ENCODE measurements at places on chromosomes 7 and 10.

DNA sequence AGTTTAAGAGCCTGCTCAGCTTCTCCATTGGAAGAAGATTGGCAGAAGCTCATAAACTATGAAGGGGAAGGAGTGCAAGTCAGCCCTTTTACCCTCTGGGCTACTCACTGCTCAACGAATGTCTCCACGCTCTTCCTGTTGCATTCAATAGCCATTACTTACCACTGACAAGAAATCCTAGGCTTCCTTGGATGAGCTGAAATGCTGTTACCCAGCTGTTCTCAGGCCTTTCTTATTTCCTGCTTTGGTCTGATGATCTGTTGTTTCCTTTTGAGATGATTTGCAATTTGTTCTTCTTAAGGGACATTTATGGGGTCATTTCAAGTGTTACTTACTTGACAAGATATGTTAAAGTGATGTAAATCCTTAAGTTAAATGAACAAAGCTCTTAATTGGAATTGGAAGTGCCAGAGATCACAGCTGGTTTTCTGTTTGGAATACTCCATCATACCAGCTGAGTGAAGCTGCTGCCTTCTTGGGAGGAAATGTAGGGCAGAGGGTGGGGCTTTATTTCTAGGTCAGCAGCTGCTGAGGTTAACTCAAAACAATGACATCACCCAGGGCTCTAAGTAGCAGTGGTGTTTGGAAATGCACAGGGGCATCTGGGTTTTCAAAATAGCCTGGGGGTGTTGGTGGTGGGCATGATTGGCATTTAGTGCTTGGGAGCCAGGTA is 170.0 kb downstream of the PRKCQ start:
- DNase-seq: peak; percentile 31

DNA sequence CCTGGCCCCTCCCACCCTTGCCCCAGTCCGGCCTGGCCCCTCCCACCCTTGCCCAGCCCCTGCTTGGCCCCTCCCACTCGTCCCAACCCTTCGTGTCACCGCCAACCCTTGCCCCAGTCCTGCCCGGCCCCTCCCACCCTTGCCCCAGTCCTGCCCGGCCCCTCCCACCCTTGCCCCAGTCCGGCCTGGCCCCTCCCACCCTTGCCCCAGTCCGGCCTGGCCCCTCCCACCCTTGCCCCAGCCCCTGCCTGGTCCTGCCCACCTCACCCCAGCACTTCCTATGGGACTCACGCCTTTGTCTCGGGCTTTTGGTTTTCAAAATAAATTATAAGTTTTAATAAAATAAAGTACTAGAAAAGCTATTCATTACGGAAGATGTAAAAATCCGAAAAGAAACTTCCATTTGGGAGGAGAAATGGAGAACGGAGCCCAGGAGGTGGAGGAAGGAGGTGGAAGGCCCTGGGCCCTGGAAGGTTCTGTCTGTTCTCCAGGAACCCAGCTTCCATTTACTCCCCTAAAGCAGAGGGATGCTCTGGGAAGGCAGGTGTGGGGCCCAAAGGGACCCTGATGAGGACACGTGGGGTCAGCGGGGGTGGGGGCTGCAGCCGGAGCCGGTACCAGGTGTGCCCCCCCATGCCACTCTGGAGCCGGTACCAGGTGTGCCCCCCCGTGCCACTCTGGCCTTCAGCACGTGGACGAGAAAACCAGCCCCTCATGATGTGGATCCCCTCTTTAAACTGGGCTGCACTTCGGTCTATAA is 52.2 kb downstream of the PWWP2B start:
- no peak for DNase-seq

- DNase-seq: peak; percentile 1
These were observed 7.4 kb upstream of the VIM start for GRCh38 chr10:17220652-17221100.

DNA sequence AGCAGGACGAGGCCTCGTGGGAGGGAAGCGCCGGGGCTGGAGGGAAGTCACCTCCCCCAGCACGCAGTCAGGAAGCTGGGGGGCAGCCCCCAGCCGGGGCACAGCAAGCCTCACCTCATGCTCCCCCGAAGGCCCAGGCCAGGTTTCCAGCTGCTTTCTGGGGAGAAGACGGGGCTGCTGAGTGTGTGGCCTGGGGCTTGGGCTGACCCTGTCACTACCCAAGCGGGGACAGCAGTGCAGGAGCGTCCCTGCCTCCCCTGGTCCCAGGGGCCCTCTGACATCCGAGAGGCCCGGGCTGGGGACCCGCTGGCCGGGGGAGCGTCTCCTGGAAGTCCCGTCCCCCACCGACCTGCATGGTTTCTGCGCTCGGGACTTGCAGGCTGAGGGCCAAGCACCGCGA is 19.7 kb upstream of the NKX6-2 start:
- DNase-seq: no peak

- DNase-seq: no peak
These were observed 22.2 kb downstream of the LANCL2 start for GRCh38 chr7:55387062-55387965.

- no peak for DNase-seq
These were observed 549.0 kb upstream of the LRRN3 start for GRCh38 chr7:110541962-110542361.

GRCh38 chr7:69612981-69613380 is 14.7 kb downstream of the AUTS2 start:
- no peak for DNase-seq

- DNase-seq: no peak
These were observed 5.2 kb downstream of the CHN2 start for GRCh38 chr7:29199776-29200175.

- DNase-seq: no peak
These were observed 2.7 kb upstream of the PGAM2 start for GRCh38 chr7:44068054-44068453.

GRCh38 chr10:53619671-53620070 is 847.1 kb upstream of the MBL2 start:
- no peak for DNase-seq

DNA sequence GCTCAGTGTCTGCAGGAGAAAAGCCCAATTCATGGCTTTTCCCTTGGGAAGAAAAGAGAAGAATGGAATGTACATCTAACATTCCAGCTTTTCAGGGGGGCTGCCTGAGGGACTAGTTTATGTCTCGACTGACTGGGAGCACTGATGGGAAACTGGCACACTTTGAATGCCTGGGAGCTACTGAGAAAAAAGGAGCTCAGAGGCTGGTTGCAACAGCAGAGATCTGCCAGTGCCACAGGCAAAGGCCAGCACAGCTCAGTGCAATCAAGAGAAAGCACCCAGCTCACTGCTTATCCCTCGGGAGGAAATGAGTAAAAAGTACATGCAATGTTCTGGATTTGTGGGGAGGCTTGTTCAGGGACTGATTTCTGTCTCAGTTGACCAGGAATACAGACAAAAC is 226.2 kb downstream of the COBL start:
- DNase-seq: no peak

DNA sequence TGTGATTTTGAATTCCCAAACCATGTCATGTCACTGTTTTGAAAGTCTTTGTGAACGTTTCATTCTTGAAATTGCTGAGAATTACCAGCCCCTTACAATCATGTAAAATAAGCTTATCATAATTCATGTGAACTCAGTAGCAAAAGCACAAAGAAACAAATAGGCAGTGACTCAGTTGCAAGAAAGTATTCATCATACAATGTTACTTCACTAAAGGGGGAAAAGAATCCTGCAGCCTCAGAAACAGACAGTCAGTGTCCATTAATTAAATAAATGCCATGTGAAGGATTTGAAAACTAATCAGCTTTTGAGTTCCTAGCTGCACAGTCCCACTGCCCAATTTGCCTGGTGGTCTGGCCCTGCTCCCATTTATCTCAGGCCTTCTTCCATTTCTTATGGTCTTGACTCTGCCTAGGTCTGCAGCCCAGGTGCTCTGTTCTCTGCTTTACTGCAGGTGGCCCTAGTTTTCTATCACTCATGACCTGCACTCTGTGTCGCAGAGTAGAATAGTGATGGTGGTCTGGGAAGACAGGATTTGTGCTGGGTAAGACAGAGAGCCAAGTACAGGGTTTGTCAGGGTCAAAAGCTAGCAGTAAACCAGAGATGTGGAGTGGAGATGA is 99.7 kb downstream of the PLCE1 start:
- DNase-seq: no peak

DNA sequence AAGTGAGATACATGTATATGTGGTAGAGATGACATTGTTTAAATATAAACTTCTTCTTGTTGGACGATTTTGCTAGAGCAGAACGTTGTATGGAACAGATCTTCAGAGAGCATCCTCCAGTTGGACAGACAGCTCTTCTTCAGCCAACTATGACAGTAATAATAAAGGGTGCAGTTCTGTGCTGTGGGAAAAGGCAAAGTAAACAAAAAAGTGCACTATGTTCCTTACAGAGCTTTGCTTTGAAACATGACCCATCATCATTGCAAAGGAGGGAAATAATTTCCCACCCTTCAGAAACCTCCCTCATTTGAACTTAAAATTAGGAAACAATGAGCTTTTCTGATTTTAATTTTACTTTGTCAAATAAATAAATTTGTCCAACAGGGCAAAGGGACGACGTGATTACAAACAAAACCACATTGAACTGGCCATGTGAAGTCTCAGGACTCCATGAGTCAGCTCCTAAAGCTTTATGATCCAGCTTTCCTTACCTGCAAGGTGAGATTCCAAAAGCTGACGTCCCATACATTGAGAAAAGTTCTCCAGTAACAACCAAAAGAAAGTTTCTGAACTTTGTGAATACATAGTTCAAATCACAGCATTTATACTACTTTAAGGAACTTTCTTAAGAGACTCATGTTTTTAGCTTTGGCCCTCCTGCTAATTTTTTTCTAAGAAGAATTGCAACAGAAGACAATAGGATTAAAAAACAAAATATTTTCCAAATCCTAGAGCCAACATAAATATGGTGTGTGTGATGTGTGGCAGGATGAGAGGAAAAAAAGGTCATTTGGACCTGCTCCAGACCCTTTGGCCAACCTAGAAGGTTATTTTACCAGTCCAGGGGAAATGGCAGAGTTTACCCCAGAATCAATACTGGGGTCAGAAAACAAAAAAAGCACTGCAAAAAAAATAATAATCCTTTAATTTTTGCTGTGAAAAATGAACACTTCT is 565.4 kb upstream of the NRP1 start:
- no peak for DNase-seq

- no peak for DNase-seq
These were observed 14.7 kb downstream of the NODAL start for GRCh38 chr10:70426823-70427222.

GRCh38 chr7:29319719-29320521 is 125.3 kb downstream of the CHN2 start:
- DNase-seq: peak; percentile 70

DNA sequence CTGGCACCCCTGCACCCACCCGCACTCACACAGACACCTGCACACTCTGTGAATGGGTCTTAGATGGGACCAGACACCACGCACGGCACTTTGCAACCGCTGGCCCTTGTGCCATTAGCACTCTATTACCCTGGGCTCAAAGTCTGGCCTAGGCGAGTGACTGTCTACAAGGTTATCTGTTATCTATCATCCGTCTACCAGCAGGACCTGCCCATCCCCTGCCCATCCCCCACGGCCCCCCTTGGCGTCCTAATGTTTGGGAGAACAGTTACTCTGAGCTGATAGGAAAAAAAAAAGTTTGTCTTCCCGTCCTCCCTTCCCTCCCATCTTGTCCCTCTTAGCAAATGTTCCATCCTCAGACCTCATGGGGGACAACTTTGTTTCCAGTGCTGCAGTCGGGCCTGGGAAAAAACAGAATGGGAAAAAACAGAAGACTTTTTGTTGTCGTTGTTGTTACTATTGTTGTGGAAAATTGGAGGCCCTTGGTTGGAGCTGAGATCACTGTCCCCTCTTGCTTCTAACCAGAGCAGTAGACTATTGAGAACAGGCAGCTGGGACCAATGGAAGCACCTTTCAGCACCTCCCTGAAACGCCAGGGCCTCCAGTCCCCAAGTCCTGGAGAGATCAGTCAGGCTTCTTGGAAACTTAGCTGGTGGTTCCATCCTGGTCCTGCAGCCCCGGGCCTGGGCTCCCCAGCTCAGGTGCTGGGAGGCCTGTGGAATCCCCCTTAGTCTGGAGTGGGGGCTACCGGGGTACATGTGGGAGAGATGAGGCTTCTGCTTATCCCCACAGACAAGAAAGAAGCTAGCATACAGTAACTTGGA is 12.2 kb downstream of the UNCX start:
- no peak for DNase-seq

DNA sequence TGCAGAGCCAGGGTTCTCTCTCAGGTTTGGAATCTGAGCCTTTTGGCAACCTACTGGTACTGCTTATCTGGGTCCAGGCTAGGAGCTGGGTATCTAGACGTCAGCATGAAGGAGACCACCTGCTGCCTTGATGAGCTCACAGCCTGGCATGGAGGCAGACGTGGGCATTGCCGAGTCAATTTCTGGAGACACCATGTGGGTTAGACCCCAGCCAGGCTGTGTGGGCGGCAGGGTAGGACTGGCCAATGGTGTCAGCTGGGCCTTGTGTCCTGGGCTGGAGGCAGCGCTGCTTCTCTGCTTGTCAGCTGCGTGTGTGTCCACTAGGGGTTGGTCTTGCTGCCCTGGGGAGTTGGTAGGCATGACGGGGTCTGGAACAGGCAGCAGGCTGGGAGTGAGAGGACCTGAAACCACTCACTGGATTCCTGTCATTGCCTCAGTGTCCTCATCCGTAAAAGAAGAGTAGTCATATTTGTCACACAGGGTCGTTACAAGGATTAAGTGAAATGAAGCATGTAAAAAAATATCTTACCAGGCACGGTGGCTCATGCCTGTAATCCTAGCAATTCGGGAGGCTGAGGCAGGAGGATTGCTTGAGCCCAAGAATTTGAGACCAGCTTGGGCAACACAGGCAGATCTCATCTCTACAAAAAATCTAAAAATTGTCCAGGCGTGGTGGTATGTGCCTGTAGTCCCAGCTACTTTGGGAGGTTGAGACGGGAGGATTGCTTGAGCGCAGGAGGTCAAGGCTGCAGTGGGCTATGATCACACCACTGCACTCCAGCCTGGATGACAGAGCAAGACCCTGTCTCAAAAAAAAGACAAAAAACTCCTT is 31.7 kb upstream of the ANKRD2 start:
- no peak for DNase-seq

GRCh38 chr10:55426138-55426537 is 625.1 kb upstream of the PCDH15 start:
- DNase-seq: no peak

- no peak for DNase-seq
These were observed 12.6 kb downstream of the BLVRA start for GRCh38 chr7:43771128-43771527.

DNA sequence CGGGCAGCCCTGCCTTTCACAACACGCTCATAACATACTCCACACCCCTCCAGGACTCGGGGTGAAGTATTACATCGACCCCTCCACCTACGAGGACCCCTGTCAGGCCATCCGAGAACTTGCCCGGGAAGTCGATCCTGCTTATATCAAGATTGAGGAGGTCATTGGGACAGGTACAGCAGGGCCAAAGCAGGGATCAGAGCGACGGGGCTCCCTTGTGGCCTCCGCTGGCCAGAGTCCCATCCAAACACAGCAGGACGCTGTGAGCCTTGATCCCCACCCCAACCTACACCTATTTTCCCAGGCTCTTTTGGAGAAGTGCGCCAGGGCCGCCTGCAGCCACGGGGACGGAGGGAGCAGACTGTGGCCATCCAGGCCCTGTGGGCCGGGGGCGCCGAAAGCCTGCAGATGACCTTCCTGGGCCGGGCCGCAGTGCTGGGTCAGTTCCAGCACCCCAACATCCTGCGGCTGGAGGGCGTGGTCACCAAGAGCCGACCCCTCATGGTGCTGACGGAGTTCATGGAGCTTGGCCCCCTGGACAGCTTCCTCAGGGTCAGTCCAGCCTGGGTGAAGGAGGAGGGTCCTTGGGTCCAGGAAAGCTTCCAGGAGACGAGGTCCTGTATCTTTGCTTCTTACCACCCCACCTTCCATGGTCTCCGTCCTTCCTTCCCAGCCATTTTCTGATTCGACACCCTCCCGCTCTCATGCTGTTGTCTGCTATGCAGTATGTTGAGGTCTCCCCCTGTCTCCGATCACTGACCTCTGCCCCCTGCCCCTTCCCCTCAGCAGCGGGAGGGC is 13.5 kb downstream of the EPHB6 start:
- no peak for DNase-seq

- DNase-seq: no peak
These were observed 79.3 kb upstream of the PPP2R2D start for GRCh38 chr10:131821378-131822012.

All from NCI-H1417 (cell line).